ENCODE measurements at places on chromosomes 6 and 20.

DNA sequence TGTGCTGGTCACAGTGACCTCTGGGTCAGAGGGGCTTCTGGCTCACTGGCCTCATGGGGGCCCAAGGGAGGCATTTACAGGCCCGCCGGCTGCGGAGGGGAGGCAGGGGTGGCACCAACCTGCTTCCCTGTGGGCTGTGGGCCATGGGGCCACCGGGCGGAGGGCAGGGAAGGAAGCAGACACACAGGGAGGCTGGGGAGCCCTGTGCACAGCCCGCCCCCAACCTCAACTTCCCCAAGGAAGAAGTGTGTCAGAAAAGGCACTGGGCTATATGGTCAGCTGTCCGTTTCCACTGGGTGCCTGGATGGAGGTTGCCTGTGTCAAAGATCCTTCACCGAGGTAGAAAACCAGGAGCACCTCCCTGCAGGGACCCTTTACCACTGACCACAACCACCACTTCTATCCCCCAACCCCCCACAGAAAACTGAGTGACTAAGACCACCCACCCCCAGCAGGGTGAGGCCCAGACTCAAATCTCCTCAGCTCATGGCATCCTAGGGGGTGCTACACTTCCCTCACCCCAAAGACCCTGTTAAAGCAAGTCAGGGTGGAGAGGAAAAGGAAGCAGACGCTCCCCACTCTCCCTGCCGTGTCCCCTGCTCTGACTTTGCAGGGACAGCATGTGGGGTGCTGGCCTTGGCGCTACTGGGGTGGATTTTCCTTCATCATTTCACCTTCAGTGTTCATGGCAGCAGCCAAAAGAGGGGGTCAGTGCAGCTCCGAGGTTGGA is 5.6 kb downstream of the CST3 start:
- no peak for DNase-seq

DNA sequence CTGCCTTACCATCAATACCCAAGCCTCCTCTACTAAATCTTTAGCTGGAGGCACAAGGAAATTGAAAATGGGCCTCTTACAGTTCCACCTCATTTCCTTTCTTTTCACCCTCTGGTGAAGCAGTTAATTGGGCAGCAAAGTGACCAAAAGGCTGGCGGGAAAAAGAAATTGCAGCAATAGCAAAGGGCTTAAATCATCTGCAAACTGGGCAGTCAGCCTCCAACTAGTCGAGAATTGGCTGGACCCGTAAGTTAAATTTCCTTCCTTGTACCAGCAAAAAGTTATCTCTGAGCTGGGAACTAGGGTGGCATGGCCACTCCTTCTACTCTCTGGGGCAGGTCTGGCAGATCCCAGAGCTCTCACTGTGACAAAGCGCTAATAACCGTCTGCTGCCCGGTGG is 33.5 kb downstream of the GHRH start:
- DNase-seq: no peak

- DNase-seq: no peak
These were observed 9.5 kb upstream of the PARD6B start for GRCh38 chr20:50721881-50722281.

DNA sequence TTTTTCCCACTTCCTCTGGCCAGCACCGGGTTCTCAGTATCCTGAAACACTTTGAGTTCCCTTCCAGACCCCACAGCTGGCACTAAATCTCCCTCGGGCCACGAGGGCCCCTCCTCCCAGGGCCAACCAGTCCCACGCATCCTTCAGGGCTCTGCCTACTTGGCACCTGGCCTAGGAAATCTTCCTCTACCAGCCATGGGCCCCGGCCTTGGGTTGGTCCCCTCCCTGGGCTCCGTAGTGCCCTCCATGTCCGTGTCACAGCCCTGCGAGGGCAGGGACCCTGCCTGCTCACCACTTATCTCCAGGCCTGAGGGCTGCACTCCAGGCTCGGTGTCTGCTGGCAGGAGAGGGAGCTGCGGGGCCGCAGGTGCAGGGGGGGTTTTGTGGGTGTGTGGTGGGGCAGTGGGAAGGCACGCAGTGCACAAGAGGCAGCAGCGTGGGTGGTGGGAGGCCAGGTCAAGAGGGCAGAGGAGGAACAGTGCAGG is 48.8 kb upstream of the CDH22 start:
- no peak for DNase-seq

- DNase-seq: no peak
These were observed 167.7 kb upstream of the PDE10A start for GRCh38 chr6:165830761-165831160.

DNA sequence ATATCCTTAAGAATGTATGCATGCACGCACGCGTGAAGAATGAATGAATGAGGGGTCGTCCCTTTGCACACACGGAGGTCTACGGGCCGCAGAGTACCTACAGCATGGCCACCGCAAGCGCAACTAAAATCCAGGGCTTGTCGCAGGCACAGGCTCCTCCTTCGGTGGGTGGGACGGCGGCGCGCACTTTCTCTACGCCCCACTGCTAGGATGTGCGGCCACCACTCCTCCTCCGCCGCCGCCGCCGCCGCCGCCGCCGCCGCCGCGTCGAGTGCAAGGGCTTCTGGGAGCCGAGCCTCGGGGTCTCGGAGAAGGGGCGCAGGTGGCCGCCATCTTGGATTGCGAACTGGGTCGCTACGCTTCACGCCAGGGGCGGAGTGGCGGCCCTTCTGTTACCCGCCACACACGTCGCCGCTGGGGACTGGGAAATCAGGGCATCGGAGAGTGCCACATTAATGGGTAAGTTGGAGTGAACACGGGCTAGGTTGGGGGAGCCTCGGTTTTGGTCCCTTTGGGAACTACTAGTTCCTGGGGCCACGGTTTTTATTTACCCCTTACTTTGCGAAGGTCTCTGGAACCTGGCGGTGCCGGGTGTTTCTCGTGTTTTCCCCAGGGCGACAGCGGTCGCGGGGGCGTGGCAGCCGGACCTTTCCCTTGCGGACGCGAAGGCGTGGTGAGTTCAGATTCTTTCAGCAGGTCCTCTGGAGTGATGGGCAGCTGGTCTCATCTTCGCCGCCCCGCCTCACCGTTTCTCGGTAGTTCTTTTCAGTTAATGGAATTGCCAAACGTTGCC is at the start of gene KPNA5:
KPNA5 (plus strand) TSS at position 332 of the 793 bp plus-strand sequence; CDS start at position 456, 124 bp downstream.
- peak; percentile 92 for DNase-seq

DNA sequence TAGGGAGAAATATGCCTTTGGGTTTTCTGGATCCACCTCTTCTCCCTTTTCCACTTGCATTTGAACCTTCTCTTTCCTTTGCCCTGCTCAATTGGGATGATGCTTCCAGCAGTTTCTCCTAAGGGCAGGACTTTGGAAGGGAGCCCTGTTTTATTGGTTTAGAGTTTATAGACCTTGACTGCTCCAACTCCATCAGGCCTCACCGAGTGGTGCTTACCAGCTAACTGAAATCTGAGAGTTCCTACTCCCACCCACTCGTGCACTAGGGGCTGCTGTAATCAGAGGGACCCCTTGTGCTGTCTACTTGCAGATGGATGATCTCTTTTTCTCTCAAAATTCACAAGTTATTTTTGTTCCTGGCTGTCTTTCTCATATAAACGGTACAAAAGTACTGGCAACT is 121.3 kb upstream of the SLC22A16 start:
- DNase-seq: no peak

GRCh38 chr20:32516583-32517517 is 68.3 kb downstream of the NOL4L start:
- DNase-seq: no peak

- DNase-seq: no peak
These were observed 801.4 kb upstream of the EYS start for GRCh38 chr6:66508433-66508832.

DNA sequence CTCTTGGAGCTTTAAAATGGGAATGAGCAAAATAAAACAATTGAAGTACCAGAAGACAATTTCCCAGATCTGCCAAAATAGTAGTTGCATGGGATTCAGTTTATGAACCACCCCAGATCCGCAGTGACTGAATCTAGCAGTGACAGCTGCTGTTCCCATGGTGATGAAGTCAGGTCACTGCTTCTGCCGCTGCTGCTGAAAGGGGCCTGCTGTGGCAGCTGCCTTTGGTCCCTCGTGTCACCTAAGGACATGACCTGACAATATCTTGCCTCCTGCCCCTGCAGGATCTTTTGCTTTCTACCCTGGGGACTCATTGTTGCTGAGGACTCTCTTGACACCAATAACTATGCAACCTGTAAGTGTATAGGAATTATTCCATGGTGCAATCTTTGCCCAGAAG is 34.3 kb upstream of the OGFRL1 start:
- no peak for DNase-seq

GRCh38 chr6:72748759-72749158 is 126.9 kb downstream of the KCNQ5 start:
- DNase-seq: no peak

GRCh38 chr6:48658915-48659314 is 547.9 kb upstream of the PTCHD4 start:
- no peak for DNase-seq

DNA sequence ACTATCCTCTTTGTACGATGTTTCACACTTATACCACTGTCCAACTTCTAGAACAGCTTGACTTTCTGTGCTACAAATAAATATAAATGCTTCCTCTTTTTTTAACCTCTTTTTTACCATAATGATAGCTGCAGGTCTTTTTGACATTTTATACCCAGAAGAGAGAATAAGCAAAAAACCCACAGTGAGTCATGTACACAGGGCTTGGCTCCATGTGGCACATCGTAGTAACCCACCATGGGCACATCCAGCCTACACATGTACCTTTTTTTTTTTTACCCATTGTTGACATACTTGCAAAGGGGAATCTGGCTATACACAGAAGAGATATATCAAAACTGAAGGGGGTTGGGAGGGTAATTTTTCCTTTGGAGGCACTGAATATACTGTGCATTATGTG is 59.5 kb upstream of the RSPO3 start:
- DNase-seq: no peak

DNA sequence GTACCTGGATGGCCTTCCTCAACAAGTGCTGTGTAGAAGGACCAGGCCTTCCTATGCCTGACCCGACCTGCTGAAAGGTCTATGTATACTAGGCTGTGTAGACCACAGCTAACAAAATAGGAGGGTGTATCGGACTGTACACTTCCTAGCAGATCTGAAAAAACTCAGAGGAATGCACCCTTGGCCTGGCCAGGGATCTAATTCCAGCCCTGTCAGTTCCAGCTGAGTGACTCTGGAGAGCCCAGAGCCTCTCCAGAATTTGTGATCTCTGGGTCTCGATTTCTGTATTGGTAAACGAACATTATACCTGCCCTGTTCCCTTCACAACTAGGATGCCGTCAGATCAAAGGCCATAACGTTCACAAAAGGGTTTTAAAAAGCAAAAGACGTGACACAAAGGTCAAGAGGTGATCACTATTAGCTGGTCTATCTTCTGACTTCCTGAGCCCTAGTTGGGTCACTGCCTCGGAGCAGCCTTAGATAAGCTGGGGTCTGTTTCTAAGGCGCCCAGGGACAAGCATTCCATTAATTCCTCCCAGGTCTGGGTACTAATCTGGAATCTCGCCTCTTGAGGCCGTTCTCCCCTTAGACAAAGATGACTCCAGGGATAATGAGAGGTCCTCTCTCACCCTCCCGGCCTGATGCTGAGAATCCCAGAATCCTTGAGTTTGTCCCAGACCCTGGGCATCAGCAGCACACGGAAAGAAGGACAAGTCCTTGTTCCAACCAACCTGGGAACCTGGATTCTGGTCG is 13.9 kb downstream of the MTCH1 start:
- DNase-seq: no peak

DNA sequence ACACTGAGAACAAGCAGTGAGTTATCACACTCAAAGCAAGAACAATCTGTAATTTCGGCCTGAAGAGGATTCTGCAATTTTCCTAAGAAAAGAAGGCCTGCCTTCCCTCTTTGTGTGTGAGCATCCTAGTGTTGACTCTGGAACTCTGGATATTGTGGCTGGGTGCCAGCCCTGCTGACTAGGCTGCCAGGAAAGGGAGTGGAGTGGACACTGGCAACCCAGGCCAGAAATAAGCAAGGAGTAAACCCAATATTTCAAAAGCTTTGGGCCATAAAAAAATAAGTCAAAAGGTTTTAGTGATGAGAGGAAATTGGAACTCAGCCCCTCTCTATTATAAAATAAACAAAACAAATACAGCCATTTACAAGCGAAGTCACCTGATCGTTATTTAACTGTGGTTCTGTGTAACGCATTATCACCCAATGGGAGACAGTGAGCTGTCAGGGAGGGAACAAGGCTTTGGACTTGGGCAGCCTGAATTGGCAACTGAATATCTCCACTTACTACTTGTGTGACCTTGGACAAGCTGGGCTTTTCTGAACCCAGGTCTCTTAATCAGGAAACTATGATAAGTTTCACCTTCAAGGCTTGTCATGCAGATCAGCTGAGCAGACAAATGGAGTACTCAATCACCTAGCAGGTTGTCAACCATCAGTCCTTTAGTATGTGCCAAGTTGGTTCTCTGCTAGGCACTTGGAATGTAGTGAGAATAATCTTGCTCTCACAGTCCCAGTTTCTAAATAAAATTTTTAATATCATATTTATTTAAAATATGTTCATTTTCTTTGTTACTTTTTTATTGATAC is 196.2 kb downstream of the PAX1 start:
- DNase-seq: no peak

DNA sequence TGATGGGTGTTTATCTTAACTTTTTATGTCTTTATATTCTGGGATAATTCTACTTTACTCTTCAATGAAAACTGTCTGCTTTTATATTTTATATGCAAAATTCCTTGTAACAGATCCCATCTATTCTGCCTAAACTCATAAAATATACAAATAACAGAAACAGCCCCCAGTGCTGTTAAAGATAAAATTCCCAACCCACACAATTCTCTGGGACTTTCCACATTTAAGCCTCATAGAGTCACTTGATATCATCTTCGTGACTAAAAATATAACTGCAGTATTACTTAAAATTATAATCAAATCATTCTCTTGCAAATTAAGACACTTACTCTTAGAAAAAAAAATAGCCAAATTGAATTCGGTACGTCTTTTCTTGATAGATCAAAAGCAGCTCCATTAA is 60.2 kb downstream of the INSM1 start:
- DNase-seq: no peak

- no peak for DNase-seq
These were observed 8.8 kb upstream of the CBLN4 start for GRCh38 chr20:56014151-56014550.

Data from stimulated activated CD4-positive, alpha-beta T cell treated with anti-CD3 and anti-CD28 coated beads, Interleukin-4, amount 100 ng/mL, for 1 hour (primary cell).